NCI-H345 (cell line): ENCODE measurements at places on chromosomes 2 and 18.

DNA sequence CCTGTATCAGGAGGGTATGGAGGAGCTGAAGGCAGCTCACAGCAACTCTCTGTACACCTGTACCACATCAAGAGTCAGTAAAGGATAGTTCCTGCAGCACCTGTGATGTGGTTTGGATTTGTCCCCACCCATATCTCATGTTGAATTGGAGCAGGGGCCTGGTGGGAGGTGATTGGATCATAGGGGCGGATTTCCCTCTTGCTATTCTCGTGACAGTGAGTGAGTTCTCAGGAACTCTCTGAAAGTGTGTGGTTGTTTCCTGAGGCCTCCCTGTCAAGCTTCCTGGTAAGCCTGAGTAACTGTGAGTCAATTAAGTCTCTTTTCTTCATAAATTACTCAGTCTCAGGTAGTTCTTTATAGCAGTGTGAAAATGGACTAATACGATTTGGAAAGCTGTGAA lies 28.9 kb downstream of the OSBPL1A start:
- DNase-seq: no peak

DNA sequence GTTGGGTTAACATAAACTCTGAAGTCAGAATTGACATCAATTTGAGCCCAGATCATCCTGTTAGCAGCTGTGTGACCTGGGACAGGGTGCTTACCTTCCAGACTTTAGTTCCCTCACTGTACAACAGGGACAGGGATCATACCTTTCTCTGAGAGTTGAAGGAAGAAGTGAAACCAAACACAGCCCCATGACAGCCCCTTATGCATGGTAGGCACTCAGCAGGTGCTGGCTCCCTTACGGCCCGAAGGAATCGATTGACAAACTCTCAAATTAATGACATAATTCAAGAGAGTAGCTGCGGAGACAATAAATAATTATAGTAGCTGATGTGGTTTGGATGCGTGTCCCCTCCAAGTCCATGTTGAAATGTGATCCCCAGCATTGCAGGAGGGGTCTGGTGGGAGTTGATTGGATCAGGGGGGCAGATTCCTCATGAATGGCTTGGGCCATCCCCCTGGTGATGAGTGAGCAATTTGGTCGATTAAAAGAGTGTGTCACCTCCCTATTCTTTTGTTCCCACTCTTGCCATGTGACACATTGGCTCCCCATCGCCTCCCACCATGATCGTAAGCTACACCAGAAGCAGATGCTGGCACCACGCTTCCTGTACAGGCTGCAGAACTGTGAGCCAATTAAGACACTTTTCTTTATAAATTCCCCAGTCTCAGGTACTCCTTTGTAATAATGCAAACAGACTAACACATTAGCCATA lies 72.4 kb downstream of the ODC1 start:
- DNase-seq: peak; percentile 90

- no peak for DNase-seq
Measured at GRCh38 chr2:150391779-150392178, 95.7 kb downstream of the RND3 start.

GRCh38 chr2:8558096-8558495 lies 123.8 kb upstream of the ID2 start:
- DNase-seq: no peak

DNA sequence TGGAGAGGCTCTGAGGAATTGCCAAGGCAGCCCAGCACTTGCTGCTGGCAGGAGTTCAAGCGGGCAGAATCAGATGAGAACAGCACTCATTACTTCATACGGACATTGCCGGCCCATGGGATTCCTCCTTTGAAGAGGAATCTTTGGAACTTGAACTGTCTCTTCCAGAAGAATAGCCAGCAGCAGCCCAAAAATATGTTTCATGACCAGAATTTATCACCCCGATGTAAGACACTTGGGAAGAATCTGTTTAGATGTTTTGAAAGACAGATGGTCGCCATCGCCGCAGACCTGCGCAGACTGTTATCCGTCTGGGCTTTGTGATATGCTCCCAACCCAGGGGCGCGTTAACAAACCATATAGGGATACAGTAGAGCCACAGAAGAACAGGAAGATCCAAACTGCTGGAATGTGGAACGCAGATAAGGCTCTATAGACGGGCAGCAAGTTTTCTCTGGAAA lies 3.7 kb upstream of the ADI1 start:
- no peak for DNase-seq

DNA sequence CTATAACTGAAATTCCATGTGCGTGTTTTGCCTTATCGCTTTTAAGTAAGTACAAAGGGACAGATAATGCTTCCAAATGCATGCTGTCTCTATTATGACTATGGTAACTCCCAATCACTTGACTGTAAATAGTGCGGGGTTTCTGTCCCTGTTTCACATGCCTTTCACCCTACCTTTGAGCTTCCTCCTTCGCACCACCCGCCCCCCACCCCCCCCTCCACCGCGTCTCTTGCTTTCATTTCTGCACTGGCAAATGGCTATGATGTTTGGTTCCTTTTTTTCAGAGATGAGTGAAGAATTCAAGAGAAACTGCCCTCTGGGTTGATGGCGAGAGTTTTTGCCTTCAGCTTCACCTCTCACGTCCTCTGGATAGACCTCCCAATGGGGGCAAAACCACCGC lies 25.0 kb upstream of the SPP2 start:
- no peak for DNase-seq

GRCh38 chr18:39531659-39532058 lies 1966.1 kb upstream of the CELF4 start:
- DNase-seq: no peak

DNA sequence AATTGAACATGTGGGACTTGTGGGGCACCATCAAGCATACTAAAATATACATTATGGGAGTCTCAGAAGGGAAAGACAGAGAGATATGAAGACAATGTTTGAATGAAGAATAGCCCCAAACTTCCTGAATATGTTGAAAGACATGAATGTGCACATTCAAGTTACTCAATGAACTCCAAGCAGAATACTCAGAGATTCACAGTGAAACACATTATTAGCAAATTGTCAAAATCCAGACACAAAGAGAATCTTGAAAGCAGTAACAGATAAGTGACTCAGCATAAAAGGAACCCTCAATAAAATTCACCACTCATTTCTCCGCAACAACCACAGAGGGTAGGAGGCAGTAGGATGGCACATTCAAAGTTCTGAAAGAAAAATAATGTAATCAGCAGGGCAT lies 8.8 kb downstream of the C2orf92 start:
- DNase-seq: no peak

GRCh38 chr2:176419591-176420071 lies 150.4 kb downstream of the MTX2 start:
- DNase-seq: no peak

GRCh38 chr18:10499230-10499629 lies 26.6 kb upstream of the NAPG start:
- DNase-seq: no peak
